ENCODE measurements at places on chromosomes 4 and X.

- no peak for DNase-seq
Observed at GRCh38 chr4:137635601-137636000, 103.3 kb upstream of the PCDH18 start.

GRCh38 chr4:48640225-48640624 is 139.9 kb downstream of the FRYL start:
- DNase-seq = no peak

DNA sequence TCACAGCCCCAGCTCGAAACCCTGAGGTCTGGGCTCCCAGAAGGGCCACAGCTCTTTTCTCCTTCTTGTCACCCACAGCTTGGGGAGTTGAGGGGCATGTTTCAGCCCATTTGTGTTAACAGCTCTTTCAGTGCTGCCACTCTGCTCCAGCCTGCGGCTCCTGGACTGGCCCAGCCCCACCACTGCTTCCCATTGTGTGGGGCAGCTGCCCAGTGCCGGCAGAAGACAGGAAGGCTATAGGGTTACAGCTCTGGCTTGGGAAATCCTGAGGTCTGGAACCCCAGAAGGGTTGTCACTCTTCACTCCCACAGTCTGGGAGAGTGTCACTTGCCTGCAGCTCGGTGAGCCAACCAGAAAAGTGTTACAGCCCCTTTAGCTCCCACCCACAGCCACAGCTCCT is 7.0 kb upstream of the HNRNPD start:
- no peak for DNase-seq

DNA sequence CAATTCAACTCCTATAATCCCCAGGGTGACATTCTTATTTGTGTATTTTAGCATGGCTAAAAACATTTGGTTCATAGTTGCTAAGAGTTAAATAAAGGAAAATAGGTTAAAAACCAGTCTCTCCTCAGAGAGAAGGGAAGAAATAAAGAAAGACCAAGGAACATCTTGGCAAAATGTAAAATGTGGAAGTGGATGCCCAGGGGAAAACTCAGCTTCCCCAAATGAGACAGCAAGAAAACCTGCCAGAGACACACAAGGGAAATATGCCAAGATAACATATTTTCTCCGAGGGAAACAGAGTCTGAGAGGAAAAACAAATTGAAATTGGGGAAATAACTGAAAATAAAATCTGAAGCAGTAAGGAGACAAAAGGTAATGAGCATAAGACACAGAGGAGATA is 1569.3 kb downstream of the PCDH18 start:
- DNase-seq = no peak

GRCh38 chrX:22795671-22796070 is 204.1 kb upstream of the DDX53 start:
- DNase-seq = no peak

DNA sequence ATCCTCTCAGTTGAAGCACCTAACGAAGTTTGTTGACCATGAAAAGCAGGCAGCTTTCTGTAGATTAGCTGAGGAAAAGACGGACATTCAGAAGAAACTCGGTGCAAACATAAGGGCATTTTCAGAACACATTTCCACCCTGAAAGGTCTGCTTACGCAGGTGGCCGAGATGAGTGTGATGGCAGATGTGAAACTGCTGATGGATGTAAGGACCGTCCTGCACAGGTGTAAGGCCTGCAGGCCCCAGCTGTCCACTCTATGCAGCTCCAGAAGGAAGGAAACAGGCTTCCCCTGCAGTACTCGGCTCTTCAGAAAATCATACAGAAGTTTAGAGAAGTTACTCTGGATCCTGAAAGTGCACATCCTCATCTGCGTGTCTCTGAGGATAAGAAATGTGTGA is 20.8 kb upstream of the TRIM60 start:
- DNase-seq = no peak

DNA sequence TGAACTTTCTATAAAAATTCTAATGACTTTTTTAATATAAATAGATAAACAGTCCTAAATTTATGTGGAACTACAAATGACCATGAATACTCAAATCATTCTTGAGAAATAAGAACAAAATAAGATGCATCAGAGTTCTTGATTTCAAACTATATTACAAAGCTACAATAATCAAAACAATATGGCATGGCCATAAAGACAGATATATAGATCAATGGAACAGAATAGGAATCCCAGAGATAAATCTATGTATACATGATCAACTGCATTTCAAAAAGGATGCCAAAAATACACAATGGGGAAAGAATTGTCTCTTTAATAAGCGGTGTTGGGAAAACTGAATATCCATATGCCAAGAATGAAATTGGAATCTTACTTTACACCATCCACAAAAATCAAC is 98.4 kb upstream of the IL15 start:
- DNase-seq = no peak

Measured in NCI-H187 (cell line).